Cardiac atrium fibroblast (primary cell): ENCODE measurements at places on chromosomes 4 and X. TPM values are rescaled to one million over a fixed set of nuclear protein-coding genes. Genes with fewer than 3 reads are reported as not detected.

LINC00632 gene
- 44.0 and 50.2 TPM in 2 replicates for total RNA-seq

GABRG1 gene
- total RNA-seq, result not detected in 2 replicates

OPRPN gene
- total RNA-seq, result not detected in 2 replicates

CDKL5 gene
- 2.5 and 3.2 TPM in 2 replicates for total RNA-seq

NDUFC1 gene
- 26.2 and 39.4 TPM in 2 replicates for total RNA-seq
